Activated gamma-delta T cell treated with anti-CD3 and anti-CD28 coated beads, Interleukin-2, amount 50 U/mL, for 16 hours (primary cell): ENCODE measurements at places on chromosomes 7 and 10.

- DNase-seq, result no peak
These were observed 50.2 kb upstream of the FGFR2 start for GRCh38 chr10:121648493-121648892.

DNA sequence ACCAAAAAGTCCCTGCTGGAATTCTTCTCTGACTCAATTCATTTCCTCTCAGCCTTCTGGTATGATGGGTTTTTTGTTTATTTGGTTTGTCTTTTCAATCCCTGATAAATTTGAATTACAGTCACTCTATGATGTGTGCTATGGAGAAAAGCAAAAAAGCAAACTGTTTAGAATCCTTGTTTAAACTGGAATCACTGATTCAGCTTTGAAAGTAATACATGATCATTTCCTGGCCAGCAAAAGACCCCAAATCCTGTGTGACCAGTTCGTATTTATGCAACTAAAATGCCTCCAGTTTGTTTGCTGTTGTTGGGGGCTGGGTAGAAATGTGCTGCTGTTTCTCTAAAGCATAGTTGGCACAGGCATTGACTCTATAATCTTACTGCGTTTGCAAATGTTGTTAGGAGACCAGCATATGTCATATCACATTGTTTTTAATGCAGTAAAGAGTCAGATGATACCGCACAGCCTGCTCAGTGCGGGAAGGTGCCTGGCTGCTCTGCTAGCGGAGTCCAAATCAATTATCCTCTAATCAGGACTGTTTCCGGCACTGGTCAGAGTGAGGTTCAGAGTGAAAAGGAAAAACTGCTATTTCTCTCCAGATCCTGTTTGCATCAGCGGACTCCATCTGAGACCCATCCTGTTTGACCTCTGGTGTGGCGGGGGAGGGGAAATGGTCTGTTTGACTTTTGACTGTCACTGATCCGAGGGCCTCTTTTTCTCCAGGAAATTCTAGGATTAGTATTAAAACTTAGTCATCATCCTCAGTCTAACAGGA, 40.6 kb upstream of the ADD3 start:
- no peak for DNase-seq

DNA sequence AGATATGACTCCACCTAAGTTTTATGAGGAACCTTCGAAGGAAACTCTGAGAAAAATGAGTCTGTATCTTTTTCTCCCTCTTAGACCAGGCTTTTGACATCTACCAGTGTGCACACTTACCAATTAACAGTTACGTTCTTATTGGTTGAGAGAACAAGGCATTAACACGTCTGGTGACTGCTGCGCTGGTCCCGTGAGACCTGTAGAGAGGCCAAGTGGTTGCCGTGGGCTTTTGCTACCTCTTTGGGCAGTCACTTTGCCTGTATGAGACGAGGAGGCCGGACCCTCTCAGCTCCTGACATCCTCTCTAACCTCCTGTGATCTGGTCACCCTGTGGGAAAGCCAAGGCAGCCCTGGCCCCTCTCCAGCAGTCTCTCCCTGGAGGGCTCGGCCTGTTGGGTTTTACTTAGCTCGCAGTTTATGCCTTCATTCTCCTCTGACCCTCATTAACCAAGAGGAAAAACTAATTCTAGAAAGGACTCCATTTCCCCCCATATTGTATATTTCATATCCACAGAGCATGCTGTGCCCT, 513.9 kb upstream of the GALNT17 start:
- no peak for DNase-seq

GRCh38 chr7:51262796-51263531, 53.6 kb downstream of the COBL start:
- DNase-seq, result no peak

GRCh38 chr7:86995052-86995725, 64.3 kb downstream of the ELAPOR2 start:
- no peak for DNase-seq

DNA sequence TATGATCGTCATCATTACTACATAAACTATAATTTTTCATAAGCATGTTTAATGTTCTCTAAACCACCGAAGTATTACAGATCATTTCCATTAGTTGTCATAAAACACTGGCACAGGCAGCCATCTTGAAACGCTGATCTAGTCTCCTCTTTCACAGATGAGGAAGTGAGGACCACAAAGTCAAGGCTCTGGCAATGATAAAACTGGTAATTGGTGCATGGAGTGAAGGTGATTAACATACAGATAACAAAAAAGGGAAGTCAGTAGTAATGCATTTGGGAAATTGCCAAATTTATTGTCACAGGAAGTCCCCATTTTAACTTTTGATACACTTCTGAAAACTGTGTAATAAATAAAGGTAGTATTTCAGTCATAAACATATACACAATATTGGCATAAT, 49.3 kb downstream of the FBXL13 start:
- DNase-seq, result no peak

DNA sequence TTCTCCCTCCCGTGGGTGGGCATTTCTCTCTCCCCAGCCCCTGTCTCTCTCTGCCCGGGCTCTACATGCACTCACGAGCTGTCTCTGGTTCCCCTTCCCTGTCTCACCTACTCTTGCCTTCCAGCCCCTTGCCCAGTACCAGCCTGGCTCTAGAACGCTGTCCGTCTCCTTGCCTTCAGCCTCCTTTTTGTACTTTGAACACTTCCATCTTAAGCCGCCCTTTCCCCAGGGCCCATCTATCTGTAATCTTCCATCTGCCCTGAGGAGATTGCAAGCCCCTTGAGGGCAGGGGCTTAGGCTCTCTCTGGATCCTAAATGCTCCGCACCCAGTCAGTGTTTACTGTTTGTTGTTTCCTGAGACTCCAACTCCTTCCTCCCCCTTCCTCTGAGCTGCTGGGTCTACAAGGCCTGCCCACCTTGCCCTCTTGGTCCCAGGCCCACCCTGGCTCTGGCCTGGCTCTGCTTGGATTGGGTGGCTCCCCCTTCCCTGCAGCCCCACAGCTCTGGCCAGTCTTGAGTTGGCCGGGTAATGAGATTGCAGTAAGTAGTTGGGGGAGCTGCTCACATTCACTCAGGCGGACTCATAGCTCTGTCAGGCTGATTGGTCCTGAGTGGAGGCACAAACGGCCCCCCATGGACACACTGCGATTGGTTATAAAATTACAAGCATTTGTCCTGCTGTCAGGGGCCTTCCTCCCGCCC, 28.3 kb downstream of the POLL start:
- DNase-seq, result no peak

DNA sequence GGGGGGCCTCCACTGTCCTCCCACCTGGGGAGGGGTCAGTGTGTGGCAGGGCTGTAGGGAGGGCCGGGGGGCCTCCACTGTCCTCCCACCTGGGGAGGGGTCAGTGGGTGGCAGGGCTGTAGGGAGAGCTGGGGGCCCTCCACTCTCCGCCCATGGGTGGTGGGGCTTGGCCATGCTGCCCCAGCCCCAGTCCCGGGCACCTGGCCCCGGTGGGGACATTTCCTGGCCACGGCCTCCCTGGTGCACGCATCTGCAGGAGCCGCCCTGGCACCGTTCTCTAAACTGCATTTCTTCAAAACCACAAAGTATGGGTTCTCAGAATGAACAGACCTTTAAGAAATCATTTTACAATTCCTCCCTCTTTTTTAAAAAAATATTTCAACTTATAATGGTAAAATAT, 89.3 kb upstream of the PDGFA start:
- DNase-seq, result no peak

GRCh38 chr7:142482891-142483658, 225.2 kb upstream of the PRSS58 start:
- peak; percentile 35 for DNase-seq

DNA sequence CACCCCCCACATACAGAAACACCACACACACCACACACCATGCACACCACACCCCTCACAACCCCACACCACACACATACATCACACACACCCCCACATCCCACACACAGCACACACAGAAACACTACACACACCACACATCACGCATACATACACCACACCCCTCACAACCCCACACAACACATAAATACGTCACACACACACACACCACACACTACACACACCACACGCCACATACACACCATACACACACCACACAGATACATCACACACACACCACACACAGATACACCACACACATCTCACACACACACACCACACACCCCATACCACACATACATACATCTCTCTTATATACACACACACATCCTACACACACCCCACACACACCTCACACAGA, 126.2 kb downstream of the ANLN start:
- DNase-seq, result no peak

- DNase-seq, result no peak
These were observed 57.6 kb upstream of the ANTXRL start for GRCh38 chr10:46229144-46229563.

DNA sequence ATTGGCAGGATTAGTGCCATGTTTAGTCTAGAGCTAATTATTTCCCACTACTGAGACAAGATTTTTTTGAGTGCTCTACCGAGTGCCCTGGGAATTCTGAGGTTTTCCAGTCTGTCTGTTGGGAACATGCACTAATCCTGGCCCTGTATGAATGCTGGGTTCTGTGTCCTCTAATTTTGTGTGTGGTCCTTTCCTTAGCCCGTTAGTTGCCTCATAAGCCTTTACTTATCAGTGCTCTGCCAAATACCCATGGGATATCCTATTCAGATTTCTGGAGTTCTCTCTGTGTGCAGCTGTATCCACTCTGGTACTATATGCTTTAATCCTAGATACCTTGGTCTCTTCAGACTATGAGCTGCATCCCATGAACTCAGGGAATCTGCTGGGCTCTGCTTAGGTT, 13.1 kb downstream of the CSGALNACT2 start:
- no peak for DNase-seq

DNA sequence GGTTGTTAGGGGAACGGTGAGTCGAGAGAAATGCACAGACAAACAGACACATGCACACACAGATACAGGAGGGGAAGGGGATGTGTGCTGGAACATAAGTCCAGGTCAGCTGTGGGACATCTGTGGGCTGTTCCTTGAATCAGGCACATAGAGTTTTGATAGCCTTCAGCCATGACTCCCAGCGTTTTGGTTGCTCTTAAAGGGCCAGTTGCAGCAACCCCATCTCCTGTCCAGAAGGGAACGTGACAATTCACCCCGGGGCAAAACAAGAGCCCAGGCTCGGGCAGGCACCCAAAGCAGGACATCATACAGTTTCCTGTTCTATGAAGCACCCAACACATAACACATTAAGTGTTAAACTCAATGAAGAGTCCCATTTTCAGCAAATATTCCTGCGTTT, 9.6 kb downstream of the INSYN2A start:
- no peak for DNase-seq

GRCh38 chr10:32104622-32105509, 48.6 kb upstream of the KIF5B start:
- DNase-seq, result no peak

DNA sequence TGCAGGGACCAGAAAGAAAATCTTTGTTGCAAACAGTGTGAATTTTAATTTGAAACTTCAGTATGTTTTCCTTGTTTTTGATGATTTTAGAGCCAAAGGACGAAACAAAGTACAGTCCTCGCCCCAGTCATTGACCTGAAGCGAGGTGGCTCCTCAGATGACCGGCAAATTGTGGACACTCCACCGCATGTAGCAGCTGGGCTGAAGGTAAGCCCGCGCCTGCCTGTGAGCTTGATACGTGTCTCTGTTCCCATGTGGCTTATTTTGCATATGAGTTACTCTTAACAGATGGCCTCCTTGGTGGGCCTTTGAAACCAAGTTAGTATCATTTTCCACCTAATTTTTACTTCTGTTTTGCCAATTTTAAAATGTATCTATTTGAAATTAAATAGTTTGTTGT, 12.3 kb downstream of the RBM17 start:
- DNase-seq, result no peak

DNA sequence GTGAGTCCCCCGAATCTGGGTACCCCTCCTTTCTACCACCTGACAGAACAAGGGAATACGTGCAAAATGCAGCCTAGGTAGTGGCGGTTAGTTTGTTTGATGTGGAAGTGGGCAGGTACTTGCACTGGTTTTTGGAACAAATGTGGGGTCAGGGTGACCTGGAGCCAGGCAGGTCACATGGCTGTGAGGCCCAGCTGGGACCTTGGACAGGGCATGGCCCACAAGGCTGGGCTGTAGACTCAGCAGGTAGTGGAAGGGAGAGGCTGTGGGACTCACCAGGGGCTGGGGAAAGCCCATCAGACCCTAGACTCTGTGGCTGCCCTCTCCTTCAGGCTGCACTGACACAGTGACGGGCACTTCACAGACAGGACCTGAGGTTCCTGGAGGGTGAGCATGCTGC, 159.9 kb upstream of the ADCY1 start:
- no peak for DNase-seq

DNA sequence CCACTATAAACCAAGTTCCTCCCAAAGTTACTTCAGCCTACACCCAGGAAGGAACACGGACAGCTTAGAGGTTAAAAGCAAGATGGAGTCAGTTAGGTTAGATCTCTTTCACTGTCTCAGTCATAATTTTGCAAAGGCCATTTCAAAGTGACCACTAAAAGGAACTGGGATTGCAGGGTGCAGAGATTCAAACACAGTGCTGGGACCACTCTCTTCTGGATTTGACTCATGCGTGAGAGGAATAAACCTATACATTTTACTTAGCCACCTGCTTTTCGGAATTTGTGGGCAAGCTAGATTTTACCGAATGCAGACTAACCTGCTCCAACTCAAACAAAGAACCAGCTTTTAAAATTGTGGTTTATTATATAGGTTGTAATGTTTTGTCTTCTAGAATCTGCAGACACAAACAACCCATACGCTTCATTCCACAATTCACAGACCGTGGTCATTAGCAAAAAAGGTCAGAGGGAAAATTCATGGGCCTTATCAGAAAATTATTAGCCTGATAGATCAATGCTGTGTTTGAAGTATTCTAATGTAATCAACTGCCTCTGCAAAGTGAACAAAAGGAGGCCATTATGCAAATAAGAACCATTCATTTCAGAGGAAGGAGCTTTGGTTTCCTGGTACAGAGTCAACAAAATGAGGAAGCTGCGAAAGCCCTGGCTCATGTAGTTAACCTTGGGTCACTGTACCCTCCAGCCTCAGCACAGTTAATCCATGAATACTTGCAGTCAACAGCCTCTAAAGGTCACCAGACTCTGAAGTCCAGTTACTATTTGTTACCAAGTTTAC, 342.7 kb upstream of the KLF6 start:
- no peak for DNase-seq

- DNase-seq, result no peak
These were observed 14.5 kb downstream of the ADCYAP1R1 start for GRCh38 chr7:31066516-31067130.

DNA sequence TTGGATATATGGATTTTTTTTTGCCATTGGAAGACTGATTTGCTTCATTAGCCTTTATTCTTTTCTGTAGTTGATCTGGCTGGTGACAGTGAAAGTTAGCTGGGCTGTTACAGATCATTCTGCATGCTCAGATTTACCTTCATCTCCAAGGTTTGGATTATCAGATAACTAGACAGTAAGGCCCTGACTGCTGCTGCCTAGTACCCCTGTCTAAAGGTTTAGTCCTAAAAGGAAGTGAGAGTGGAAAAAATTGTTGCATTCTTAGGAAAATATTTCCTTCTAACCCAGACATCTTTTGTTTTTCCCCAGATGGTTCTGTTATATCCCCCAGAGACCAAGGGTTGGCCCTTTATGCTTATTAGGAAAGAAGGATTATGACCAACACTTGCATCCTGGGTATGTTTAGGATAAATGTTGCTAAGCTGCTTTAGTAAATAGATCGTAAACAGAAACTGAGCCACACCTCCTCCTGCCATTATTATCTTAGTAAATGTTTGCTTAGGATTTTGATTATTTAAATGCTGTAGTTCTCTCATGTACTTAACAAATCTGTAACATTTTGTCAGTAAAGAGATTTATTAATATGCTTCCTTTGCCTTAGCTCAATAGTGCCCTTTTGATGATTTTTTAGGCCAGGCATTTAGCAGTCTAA, 44.4 kb downstream of the MCU start:
- no peak for DNase-seq

GRCh38 chr10:124282326-124282725, 136.4 kb downstream of the OAT start:
- DNase-seq, result no peak

GRCh38 chr7:107133396-107133795, 35.4 kb upstream of the HBP1 start:
- DNase-seq, result no peak
